ENCODE measurements at places on chromosomes 5 and 9.

GRCh38 chr9:79735023-79735779 lies 163.4 kb downstream of the TLE4 start:
- DNase-seq: no peak

DNA sequence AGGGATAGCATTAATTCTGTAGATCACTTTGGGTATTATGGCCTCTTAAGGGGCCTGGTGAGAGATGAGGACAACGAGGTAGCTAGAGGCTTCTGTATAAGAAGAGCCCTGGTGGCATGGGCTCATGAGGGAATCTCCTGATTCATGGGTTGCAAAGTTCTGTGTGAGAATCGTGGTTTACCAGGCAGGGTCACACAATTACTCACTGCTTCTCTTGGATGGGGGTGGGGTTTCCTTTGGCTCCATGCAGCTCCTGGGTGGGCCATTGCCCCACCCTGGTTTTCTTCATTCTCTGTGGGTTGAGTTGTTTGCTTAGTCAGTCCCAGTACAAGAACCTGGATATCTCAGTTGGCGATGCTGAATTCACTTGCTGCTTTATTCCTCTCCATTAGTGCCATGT lies 30.9 kb upstream of the TNFSF15 start:
- no peak for DNase-seq

DNA sequence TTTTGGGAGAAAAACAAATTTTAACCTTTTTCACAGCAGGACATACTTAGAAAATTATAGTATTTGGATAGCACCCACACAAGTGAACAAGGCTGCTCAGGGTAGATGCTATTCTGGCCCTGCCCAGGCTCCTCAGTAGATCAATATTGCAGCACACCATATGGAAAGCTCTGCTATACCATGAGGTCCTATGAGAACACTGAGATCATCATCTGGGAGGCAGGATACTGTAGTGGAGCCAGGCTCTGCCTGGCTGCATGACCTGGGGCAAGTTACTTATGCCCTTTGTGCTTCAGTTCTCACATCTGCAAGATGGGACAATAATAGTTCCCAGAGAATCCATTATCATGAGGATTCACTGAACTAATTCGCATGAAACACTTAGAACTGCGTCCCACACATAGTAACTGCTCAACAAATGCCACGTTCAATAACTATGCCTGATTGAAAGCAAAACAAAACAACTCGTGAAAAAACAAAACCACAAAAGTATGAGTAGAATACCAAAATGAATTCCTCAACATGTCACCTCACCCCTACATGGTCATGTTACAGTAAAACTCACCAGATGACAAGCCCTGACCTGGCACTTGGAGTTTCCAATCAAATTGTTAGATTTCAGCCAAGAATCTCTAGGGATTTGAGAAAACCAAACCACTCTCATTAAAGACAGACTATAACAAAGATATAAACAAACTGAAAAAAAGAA lies 31.9 kb downstream of the ARSB start:
- no peak for DNase-seq

GRCh38 chr9:94997727-94998126 lies 271.2 kb downstream of the AOPEP start:
- no peak for DNase-seq

GRCh38 chr5:2740051-2740875 lies 11.2 kb downstream of the IRX2 start:
- DNase-seq: no peak

GRCh38 chr5:178203670-178204181 lies 607 bp upstream of the HNRNPAB start:
- no peak for DNase-seq

GRCh38 chr9:104988539-104988938 lies 60.6 kb upstream of the ABCA1 start:
- no peak for DNase-seq

GRCh38 chr5:171938358-171938757 lies 68.1 kb downstream of the FBXW11 start:
- DNase-seq: no peak
